Glutamatergic neuron (in vitro differentiated cells): ENCODE measurements at places on chromosomes 4 and X. TPM values are rescaled to one million over a fixed set of nuclear protein-coding genes. Genes with fewer than 3 reads are reported as not detected.

DNA sequence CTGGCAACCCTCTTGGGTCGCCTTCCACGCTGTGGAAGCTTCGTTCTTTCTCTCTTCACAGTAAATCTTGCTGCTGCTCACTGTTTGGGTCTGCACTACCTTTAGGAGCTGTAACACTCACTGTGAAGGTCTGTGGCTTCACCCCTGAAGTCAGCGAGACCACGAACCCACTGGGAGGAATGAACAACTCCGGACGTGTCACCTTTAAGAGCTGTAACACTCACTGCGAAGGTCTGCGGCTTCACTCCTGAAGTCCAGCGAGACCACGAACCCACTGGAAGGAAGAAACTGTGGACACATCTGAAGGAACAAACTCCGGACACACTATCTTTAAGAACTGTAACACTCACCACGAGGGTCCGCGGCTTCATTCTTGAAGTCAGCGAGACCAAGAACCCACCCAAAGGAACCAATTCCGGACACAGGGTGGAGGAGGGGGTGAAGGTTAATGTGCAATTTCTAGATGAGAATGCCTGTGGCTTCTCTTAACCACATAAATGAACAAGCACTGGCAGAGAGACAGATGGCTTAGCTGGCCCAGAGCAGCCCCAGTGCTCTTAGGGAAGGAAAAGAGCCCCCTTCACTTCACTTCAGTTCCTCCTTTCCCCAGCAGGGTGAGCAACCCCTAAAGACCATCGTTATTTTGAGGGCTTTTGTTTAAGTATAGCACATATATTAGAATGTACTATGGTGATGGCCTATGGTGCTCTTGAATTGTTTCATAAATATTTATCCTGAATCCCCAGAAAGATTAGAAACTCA lies 73.0 kb downstream of the LUZP4 start:
- no peak for DNase-seq

The H2BW1 gene
- not detected for total RNA-seq

GRCh38 chrX:108699368-108699767 lies 37.0 kb downstream of the IRS4 start:
- no peak for DNase-seq

The SLC49A3 gene
- not detected for total RNA-seq

DNA sequence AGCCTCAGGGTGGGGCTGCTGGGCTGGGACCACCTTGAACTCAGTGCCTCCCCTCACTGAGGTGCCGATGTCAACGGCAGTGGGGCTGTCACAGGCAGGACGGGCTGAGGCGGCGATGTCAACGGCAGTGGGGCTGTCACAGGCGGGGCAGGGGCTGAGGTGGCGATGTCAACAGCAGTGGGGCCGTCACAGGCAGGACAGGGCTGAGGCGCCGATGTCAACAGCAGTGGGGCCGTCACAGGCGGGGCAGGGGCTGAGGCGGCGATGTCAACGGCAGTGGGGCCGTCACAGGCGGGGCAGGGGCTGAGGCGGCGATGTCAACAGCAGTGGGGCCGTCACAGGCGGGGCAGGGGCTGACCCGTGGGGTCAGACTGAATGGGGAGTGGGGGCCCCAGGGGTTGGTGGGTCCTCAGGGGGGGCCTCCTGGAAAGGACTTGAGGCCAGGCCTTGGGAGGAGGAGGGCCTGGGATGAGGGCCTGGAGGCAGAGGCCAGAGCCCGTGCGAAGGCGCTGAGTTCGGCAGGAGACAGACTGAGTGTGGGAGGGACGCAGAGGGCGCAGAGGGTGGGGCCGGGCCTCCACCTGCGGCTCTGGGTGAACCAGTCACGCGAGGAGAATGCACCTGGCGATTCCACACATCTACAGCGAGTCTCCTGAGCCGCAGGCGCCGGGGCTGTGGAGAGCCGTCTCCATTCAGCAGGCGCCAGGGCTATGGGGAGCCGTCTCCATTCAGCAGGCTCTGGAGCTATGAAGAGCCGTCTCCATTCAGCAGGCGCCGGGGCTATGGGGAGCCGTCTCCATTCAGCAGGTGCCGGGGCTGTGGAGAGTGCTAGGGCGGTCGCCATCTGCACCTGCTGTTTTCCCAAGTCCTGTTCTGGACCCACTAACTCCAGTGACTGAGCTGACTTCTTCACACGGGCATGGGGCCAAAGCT lies 22.9 kb downstream of the ATP5ME start:
- no peak for DNase-seq

GRCh38 chr4:54800831-54801530 lies 143.2 kb downstream of the KIT start:
- DNase-seq = no peak

DNA sequence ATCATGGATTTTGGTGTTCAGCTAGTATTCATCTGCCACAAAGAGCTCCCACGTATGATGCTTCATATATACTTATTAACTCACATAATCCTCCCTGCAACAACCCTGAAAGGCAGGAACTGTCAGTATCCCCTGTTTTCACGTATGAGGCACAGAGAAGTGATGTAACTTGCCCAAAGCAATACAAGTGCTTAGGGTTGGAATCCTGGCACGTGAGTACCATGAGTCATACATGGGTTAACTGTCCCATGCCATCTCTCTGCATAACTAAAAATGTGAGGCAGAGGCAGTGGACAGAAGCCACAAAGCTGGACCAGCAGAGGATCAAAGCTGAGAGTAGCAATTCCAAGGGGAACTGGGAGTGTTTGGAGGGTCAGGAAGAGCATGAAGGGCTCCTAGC lies 35.7 kb upstream of the EGFL6 start:
- DNase-seq = no peak

GRCh38 chr4:6606465-6607235 lies 31.7 kb downstream of the MAN2B2 start:
- no peak for DNase-seq

GRCh38 chrX:65093658-65094057 lies 117.4 kb upstream of the ZC4H2 start:
- DNase-seq = no peak

DNA sequence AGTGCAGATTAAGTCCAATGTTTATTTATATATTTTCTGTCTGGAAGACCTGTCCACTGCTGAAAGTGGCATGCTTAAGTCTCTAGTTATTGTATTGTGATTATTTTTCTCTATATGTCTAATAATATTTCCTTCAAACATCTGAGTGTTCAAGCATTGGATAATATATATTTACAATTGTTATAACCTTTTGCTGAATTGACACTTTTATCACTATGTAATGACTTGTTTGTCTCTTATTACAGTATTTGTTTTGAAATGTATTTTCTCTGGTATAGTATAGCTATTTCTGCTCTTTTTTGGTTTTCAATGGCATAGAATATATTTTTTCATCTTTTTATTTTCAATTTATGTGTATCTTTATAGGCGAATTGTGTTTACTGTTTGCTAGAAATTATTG lies 59.7 kb downstream of the EDA2R start:
- DNase-seq = no peak

DNA sequence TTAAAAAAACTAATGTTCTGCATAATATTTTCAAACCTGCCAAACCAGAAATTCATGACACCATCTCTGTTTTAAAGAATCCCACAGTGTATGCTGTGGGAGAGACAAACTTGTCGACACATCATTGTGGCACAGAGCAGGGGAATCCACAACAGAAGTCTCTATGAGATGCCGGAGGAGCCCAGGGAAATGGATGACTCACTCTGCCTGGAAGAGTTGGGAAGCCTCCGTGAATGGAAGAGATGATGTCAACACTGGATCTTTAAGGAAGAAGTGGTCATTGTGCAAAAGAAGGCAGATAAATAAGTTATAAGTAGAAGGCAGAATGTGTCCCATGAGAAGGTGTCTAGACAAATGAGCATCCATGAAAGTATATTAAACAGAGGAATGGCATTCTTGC lies 595.1 kb downstream of the RAB28 start:
- DNase-seq = no peak

The TMSB15A gene
- 213 TPM for total RNA-seq

GRCh38 chrX:44462850-44463249 lies 79.8 kb downstream of the FUNDC1 start:
- DNase-seq = no peak

DNA sequence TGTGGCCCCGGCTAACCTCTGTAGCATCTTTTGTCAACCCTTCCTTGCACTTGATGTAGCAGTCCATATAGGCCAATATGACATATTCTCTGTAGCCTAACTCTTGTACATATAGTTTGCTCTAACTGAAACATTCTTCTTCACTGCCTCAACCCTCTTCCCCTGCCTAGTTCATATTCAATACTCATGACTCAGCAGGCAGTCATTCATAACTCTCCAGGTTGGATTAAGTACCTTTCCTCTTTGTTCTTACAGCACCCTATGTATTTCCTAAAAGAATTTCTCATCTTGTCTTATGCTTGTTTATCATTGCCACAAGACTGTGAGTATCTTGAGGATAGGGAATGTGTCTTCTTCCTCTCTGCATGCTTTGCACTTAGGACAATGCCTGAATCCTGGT lies 76.9 kb downstream of the TMLHE start:
- no peak for DNase-seq

GRCh38 chr4:14667624-14668151 lies 334.6 kb upstream of the CPEB2 start:
- no peak for DNase-seq

- no peak for DNase-seq
These were observed 17.9 kb upstream of the MAOB start for GRCh38 chrX:43899878-43900815.

The AMOT gene
- total RNA-seq = 88.3 TPM

The CSN1S1 gene
- not detected for total RNA-seq

The BST1 gene
- total RNA-seq = not detected

The CHRDL1 gene
- 38.2 TPM for total RNA-seq

DNA sequence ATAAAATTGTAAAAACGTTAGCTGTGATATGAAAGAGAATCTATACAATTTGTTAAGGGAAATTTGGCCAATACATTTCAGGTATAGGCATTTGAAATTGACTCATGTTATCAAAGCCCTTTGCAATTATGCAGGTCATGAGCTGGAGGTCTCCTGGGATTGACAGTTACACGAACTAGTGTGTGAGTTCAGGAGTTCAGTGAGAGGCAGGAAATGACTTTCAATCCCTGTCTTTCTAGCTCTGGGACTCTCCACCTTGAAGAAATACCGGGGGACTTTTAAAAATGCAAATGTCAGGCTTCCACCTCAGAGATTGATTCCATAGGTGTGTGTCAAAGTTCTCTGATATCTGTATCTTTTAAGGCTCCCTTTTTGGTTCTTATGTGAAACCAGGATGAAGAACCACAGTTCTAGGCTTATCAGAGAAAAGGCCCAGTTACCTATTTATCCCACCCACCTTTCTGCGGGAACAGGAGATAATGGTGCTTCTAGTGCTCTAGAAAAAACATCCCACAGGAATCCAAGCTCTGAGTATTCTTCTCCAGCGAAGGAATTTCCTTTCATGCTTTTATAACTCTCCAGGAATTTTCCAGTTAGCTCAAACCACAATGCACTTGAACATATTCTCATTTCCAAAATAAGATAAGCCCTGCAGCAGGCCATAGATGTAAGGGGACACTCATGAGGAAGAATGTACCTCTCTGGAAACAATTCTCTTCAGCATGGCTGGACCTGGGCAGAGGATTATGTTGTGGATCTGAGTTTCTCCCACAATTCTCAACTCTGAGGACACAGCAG lies 501.0 kb downstream of the IDS start:
- no peak for DNase-seq

- no peak for DNase-seq
These were observed 47.0 kb downstream of the AFF1 start for GRCh38 chr4:86981789-86982188.

- no peak for DNase-seq
These were observed 713.5 kb downstream of the ADGRL3 start for GRCh38 chr4:61913619-61914018.

The RGN gene
- total RNA-seq = 2.7 TPM

The TCEAL6 gene
- total RNA-seq = not detected

DNA sequence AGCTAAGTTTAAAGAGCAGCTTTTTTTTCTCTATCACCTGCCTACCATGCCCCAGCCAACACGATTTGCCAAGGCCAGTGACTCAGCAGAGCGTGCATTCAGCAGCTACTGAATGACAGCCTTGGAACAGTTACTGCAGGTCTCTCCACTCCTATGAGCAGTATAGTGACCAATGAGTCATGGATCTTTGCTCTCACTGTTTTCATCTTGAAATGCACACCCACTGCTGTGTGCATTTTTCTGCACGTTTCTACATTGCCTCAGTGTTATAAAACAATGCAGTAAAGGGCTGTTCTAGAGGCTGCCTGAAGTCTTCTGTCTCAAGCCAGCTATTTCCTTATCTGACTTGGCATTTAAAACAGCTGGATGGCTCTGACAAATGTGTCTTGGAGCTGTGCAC lies 66.0 kb upstream of the C4orf54 start:
- DNase-seq = no peak

GRCh38 chr4:1171311-1172227 lies 814 bp downstream of the SPON2 start:
- DNase-seq = peak; percentile 66

The NUDT11 gene
- total RNA-seq = 35.0 TPM

GRCh38 chrX:10467793-10468192 lies 152.6 kb downstream of the MID1 start:
- no peak for DNase-seq

DNA sequence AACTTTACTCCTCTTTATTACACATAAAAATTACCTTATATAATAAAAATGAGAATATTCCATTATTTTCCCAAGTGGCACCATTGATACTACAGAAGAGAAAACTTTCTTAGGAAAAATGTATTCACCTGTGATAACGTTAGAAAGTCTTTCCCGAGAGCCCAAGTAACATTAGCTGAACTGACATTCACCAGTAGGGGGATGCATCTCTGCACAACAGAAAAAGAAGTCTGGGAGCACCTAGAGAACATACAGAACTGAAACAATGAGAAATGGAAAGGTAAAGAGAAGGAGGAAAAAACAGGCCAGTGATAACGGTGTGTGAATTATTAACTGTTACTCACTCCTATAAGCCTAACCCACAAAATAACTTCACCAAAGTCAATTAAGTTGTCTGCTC lies 423.3 kb downstream of the CENPC start:
- no peak for DNase-seq

The GAGE12H gene
- total RNA-seq = not detected

The NSUN7 gene
- 0.25 TPM for total RNA-seq

The F8A3 gene
- total RNA-seq = not detected

- DNase-seq = no peak
These were observed 50.3 kb downstream of the PPP2R2C start for GRCh38 chr4:6422105-6422504.

DNA sequence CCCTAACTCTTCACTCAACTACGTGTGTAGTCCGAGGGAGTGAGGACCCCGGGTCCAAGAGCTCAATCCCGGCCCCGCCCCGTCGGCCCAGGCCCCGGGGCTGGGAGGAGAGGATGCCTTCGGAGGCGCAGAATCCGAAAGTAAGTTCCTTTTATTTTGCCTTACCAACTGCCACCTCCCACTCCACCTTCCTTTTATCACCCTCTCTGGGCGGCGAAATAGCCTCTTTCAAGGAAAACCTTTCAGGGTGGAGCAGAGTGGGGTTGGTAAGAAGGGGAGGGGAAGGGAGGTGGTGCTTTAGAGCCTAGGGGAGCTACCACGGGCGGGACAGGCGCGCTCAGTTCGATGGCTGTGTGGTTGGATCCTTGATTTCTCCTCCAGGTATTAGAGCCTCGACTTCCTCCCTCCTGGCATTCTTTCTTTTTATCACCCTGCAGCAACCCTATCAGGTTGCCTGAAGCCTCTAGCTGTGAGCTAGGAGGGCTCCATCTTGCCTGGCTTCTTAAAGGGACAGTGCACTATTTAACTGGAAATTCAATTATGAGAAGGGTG lies 191.2 kb downstream of the RRAGB start:
- peak; percentile 26 for DNase-seq

The ANXA10 gene
- not detected for total RNA-seq
